ENCODE measurements at places on chromosomes 3 and 15.

GRCh38 chr15:27686369-27686768 lies 412.7 kb downstream of the OCA2 start:
- no peak for DNase-seq

DNA sequence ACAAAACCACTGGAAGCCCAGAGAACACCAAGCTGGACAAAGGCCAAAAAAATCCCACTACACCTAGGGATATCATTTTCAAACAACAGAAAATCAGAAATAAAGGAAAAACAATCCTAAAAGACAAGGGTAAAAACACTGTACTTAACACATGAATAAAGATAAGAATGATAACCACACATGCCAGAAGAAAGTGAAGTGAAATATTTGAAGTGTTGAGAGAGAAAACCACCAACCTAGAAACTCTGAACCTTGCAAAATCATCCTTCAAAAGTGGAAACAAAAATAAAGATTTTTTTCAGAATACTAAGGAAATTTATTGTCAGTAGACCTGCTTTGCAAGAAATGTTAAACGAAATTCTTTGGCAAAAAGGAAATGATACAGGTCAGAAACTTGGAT lies 45.1 kb downstream of the KPNA1 start:
- no peak for DNase-seq

DNA sequence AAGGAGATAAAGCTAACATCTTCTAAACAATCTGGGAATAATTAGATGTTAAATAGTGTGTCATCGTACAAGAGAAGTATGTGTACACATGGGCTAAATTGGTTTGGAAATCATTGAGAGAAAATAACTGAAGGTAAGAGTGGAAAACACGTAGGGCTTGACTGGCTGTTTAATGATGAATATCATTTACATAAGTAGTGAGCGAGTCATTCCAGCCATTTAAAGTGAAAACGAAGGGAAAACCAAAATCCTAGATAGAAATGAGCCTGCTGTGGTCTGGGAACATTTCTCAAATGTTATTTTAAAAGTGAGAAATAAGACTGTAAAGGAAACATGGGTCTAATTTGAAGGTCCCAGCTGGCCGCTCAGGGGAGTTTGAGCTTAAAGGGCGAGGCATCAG lies 41.9 kb upstream of the KCNMB2 start:
- no peak for DNase-seq

DNA sequence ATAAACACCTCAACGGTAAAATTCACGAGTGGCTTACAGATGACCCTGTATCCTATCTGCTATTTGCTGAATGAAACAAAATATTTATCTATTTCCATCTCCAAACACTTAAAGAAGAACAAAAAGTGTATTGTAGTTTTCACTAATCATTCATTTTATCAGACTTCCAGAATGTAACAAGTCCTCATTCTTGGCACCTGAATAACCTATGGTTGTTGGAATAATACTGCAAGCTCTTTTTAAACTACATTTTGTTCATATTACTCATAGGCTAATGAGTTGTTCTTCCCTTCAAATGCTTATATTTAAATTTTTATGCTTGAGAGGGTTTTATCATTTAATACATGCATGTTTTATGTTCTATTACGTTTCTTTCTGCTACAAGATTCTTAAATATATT lies 1434.1 kb downstream of the SI start:
- DNase-seq = no peak

DNA sequence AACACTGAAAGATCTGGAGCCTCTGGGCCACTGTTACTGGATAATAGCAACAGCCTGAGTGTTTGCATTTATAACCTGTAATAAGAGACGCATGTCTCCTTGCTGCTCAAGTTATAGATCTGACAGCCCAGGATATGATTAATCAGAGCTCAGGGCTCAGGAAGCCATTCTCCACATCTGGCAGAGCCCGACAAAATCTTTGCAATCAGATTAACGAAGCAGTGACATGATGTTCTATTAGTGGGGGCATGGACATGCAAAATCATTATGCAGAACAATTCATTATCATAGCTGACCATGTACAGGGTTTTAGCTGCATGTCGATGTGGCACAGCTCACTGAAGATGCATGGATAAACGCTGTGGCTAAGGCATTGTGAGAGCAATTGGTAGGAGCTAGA lies 730.3 kb downstream of the ZNF385D start:
- DNase-seq = no peak

DNA sequence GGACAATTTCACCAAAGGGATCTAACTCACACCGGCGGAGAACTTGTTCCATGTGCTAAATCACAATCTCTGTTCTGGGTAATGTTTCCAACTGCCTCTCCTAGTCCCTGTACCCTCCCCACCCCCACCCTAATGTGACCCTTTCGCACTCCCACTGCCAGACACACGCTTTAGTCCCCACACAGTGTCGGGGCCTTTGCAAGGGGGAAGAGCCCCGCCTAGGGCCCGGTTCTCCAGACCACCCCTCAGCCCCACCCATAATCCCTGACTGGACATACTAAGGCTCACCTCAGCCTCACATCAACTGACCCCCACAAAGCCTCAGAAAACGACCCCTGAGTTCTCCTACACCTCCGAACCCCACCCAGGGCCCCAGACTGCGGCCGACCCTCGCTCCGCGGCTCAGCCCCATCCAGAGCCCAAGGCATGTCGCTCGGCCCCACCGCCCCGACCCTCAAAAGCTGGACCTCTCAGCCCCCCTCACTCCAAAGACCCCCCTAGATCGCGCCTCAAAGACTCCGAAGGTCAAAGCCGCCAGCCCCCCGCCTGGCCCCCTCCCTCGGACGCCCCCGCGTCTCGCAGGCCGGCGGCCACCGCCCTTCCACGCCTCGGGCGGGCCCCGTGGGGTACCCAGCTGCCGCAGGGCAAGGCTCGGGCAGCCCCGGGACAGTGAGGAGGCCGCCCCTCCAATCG lies 72.0 kb upstream of the MAP4 start:
- peak; percentile 3 for DNase-seq

- DNase-seq = no peak
Observed at GRCh38 chr15:40100947-40101905, 7.5 kb downstream of the BMF start.

- DNase-seq = peak; percentile 29
Observed at GRCh38 chr3:128266453-128266852, 113.2 kb downstream of the EEFSEC start.

DNA sequence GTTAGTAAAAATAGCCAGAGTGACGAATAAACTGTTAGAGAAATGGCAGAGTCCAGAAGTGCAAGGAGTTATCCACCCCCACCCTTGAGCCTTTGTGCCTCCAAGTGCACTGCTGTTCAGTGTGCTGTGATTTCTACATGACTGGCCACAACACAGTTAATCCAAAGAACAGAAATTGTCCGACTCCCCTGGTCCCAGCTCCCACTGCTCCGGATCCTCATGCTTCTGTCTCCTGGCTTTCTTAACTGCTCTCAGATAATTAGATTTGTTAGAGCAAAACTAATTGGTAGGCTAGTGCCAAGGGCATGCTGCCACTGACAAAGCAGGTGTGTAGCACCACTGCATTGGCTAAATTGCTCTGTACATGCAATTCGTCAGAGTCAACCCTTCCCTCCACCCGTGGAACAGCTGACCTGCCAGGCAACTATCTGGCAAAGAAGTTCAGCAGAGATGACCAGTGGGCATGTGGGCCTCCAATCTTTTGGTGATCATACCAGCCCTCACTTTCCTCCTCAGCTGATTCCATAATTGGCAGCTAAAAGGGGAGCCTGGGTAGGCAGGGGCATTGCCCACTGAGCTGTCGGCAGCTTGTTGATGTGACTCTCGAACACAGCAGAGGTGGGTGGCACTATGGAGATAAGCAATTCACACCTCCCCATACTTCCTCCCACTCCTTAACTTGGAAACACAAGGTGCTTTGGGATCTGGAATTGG lies 18.9 kb upstream of the ACAP2 start:
- peak; percentile 21 for DNase-seq

DNA sequence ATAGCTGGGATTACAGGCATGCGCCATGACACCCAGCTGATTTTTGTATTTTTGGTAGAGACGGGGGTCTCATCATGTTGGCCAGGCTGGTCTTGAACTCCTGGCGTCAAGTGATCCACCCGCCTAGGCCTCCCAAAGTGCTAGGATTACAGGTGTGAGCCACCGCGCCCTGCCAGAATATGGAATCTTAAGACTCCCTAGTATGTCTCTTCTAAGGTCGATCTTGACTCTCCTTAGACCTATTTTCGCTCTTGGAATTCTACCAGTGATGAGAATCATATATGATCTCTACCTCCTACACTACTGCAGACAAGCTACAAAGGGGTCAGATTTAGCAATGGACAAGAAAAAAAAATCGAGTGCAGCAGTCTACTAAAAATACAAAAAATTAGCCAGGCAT lies 19.3 kb upstream of the EOGT start:
- DNase-seq = no peak

GRCh38 chr15:65326117-65326526 lies 21.6 kb downstream of the RNU5B-1 start:
- no peak for DNase-seq

DNA sequence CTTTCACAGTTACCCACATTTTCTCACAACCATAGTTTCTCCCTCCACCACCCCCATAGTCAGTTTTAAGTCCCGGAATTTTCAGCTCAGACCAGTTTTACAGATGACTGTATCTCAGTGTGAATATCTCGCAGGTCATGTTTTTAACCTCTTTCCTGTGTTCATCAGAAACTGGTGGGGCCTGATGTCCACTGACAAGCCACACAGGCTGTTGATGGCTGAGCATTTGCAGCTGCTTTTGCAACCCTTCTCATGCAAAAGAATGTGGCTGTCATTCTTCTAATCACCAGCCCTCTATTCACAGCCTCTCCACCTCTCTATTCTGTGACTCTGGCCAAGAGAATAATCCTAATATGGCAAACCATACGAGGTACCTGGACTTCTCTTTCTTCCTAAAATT lies 8.5 kb downstream of the GYG1 start:
- no peak for DNase-seq

GRCh38 chr3:165753560-165753959 lies 83.7 kb downstream of the BCHE start:
- DNase-seq = peak; percentile 45

- peak; percentile 96 for DNase-seq
Observed at GRCh38 chr3:71944482-71945065, 159.6 kb upstream of the PROK2 start.

- DNase-seq = peak; percentile 20
Observed at GRCh38 chr3:181292984-181293383, 303.4 kb upstream of the DNAJC19 start.

GRCh38 chr3:23540600-23540999 lies 265.2 kb upstream of the UBE2E1 start:
- DNase-seq = no peak

GRCh38 chr3:147397155-147397874 lies 9.0 kb downstream of the ZIC4 start:
- DNase-seq = no peak

DNA sequence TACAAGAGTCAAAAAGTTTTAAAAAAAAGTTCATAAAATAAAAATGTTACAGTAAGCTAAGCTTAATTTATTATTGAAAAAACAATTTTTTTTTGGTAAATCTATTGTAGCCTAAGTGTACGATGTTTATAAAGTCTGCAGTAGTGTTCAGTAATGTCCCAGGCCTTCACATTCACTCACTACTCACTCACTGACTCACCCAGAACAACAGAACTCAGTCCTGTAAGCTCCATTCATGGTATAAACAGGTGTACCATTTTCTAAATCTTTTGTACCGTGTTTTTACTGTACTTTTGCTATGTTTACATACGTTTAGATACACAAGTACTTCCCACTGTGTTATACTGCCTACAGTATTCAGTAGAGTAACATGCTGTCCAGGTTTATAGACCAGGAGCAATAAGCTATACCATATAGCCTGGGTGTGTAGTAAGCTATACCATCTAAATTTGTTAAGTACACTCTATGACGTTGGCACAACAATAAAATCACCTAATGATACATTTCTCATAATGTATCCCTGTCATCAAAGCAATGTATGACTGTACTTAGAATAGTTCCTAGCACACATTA lies 41.2 kb upstream of the ZDHHC23 start:
- no peak for DNase-seq

DNA sequence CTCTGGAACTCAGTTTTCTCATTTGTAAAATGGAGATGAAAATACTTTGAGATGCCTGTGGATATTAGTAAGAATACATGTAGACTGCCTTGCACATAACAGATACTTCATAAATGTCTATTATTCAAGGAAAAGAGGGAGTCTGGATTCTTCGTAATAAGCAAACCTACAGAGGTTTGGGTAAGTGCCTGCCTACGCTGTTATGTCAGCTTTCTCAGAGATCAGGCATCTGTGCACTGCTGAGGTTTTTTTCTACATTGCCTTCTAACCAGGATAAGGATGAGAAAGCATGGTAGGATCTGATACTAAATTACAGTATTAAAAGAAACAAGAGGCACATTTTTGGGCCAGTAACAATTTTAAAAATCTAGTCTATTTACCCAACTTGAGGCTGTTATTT lies 10.9 kb downstream of the MCTP2 start:
- no peak for DNase-seq

DNA sequence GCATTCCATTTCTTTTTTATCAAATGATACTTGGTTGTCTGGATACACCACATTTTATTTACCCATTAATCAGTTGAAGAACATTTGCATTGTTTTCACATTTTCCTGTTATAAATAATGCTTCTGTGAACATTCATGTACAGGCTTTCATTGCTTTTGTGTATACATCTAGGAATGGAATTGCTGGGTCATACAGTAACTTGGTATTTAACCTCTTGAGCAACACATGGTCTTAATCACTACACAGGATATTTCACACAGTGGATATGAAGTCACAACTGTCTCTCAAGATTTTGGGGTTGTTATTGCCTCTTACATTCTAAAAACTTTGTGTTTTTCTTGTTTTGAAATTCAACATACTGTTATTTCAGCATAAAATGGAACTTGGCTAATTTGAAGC lies 48.2 kb downstream of the C3orf85 start:
- no peak for DNase-seq

- no peak for DNase-seq
Observed at GRCh38 chr3:143603774-143604173, 244.5 kb downstream of the SLC9A9 start.

DNA sequence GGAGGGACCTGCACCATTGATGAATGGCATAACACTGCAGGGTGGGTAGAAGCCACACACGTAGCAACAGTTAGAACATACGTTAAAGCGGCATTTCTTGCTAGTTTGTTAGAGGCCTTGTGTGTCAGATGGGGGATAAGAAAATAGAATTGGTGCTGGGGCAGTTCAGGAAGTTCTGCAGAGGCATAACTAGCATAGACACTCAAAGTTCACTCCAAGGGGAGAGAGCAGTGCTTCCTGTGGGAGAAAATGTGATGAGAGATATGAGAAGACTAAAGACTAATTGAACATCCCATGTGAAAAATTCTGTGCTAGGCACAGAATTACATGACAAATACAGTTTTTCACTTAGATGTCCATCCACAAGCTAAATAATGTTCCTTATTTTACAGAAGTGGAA lies 327.1 kb downstream of the ZNF621 start:
- DNase-seq = no peak

GRCh38 chr15:91886878-91887277 lies 33.4 kb downstream of the SLCO3A1 start:
- no peak for DNase-seq

Data from NCI-H2081 (cell line).